ENCODE measurements at places on chromosomes 13 and 19. TPM values are rescaled to one million over a fixed set of nuclear protein-coding genes. Genes with fewer than 3 reads are reported as not detected.

The PSG4 gene
- 0.58 TPM for polyA plus RNA-seq

The MEIS3 gene
- 31.4 TPM for polyA plus RNA-seq

GRCh38 chr13:48562296-48563066 is 29.6 kb upstream of the RCBTB2 start:
- DNase-seq = no peak

GRCh38 chr13:51807041-51807440 is 3.1 kb upstream of the DHRS12 start:
- DNase-seq = no peak

GRCh38 chr13:85278851-85279250 is 520.4 kb downstream of the SLITRK6 start:
- no peak for DNase-seq

The PGLYRP1 gene
- not detected for polyA plus RNA-seq

- no peak for DNase-seq
Measured at GRCh38 chr13:44417446-44417845, 43.8 kb downstream of the SERP2 start.

The GRIK5 gene
- polyA plus RNA-seq = 0.54 TPM

DNA sequence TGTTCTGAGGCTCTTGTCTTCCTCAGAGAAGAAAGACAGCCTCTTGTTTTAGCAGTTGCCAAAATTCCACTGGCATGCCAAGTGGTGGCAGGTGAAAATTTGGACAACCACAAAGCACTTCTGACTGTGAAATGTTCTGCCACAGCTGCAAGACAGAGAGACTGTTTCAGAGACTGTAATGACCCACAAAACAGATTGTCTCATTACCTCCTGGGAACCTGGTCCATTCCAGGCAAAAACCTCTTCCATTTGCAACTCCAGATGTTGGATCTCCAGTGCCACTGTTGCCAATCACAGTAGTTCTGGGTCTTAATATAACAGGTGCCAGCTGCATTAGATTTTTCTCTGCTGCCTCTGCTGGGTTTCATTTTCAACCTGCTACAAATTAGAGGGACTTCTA is 911.5 kb downstream of the UQCRFS1 start:
- DNase-seq = no peak

Data from A549 (cell line).